ENCODE measurements at places on chromosomes 13 and 19.

DNA sequence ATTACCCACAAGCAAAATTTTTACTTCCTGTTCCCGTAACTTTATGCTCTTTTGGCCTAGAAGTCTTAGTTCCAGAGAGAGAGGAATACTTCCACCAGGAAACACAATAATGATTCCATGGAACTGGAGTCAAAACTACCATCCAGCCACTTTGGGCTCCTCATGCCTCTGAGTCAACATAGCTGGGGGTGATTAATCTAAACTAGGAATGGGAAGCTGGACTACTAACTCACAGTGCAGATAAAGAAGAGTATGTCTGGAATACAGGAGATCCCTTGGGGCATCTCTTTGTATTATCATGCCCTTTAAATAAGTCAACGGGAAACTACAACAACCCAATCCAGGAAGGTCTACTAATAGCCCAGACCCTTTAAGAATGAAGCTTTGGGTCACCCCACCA lies 8.9 kb upstream of the ELF1 start:
- no peak for DNase-seq

DNA sequence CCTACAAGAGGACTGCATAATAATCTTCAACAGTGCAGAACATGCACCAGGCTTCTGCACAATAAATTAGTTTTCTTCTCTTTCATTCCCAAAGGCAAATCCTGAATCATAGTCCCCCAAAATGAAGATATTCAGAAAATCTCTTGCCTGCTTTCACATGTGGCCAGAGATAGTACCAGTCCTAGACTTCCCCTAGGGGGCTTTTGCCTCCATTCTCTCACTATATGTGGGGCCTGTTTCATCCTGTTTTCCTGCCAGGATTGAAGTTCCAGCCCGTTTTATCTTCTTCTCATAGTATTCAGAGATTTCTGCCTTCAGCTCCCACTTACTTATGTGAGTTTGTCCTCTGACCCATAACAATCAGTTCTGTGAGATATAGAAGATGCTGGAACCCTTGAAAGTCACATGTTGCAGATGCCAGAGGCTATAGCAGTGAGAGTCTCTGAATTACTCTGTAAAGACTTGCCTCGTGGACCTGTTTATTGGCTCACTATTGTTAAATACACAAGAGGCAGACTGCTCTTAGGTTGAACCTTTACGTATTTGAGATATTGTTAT lies 421.9 kb upstream of the PCDH9 start:
- DNase-seq: no peak

- DNase-seq: no peak
Observed at GRCh38 chr13:102598061-102598460, 1.3 kb downstream of the TPP2 start.

GRCh38 chr13:71359641-71360040 lies 507.4 kb downstream of the DACH1 start:
- DNase-seq: no peak

GRCh38 chr13:79525064-79525857 lies 44.3 kb downstream of the NDFIP2 start:
- DNase-seq: no peak

Measured in T-helper 9 cell (primary cell).